ENCODE measurements at places on chromosomes 2 and 18.

- DNase-seq, result no peak
Measured at GRCh38 chr2:72106978-72107377, 40.7 kb downstream of the CYP26B1 start.

DNA sequence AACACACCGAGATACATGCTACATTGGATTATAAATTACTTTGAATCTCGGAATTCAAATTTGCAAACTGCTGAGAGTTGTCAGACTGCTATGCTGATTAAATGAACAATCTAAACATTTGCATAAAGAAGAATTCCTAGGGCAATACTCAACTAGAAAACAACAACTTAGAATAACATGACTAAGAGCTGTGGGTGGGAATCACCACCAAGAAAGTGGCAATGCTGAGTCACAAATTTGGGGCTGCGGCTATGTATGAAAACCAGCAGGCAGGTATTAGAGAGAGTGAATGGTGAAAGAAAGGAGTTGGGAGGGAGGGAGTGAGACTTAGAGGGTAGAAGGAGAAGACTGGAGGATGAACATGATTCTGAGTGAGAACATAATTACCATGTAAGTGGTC is 559.5 kb downstream of the PIK3C3 start:
- no peak for DNase-seq

DNA sequence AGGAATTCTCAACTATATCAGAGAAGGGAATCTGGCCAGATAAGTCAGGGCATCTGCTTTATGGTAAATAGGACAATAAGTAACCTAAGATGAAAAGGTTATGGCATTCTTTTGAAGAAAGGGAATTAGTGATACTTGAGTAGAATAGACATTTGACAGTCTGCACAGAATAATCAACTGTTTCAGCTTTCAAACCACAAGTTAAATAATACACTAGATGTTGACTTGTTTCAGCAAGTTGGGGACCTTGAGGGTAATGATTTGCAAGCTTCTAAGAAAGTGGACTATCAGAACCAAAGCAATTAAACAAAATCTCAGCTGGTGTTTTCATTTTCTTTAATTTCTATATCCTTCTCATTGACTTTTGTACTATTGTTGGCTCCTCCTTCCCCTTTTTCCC is 54.5 kb downstream of the SLC39A10 start:
- no peak for DNase-seq

GRCh38 chr2:177422271-177422670 is 29.7 kb downstream of the AGPS start:
- DNase-seq, result no peak

DNA sequence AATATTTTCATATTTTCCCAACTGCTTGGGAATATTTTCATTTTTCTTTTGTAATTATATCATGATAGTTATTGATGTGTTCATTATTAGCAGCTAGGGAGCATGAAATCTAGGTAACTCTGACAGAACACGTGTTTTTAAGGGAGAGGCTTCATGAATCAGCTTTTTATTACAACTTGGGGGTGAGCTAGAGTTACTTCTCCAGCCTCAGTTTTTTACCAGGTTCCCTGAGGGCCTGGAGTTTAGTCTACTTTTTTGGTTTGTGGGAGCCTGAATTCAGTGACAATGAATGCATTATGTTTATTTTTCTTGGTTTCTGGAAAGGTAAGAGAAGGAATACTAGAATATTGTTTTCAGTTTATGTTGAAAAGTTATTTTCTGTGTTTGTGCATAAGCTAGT is 18.0 kb downstream of the NAB1 start:
- no peak for DNase-seq
